Activated CD8-positive, alpha-beta T cell treated with anti-CD3 and anti-CD28 coated beads for 36 hours (primary cell): ENCODE measurements at places on chromosomes 2 and 18. TPM values are rescaled to one million over a fixed set of nuclear protein-coding genes. Genes with fewer than 3 reads are reported as not detected.

DNA sequence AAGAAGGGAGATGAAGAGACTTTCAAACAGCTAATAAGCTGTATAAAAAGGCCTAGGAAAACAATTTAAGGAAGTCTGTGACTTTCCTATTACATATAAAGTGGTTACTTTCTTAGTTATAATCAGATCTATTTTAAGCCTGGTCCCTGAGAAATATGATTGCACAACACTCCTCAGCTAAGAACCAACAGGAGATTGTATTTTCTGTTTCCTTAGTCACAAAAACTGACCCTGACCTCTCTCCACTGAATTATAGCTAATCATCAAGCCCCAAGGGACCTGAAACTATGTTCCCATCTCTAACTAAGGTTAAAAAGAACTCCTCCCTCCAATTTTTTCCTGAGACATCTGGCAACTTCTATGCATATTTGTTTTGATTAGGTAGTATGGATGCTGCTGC lies 106.9 kb downstream of the ROCK1 start:
- DNase-seq = no peak

DNA sequence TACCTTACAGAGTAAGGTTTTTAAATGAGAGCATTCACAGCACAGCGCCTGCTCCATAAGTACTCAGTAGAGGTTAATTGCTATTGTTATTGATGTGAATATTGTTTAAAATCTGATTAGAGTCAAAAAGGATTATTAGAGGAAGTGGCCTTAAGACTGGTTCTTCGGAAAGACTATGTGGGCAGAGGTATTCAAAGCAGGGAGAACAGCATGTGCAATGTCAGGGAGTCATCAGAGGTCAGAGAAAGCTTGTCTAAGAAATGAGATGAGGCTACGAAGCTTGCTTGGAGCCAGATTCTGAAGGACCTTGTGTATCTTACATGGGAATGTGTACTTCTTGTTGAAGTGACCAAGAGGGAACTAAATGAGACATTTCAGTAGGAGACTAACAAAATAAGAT lies 49.8 kb downstream of the PMS1 start:
- DNase-seq = no peak

DNA sequence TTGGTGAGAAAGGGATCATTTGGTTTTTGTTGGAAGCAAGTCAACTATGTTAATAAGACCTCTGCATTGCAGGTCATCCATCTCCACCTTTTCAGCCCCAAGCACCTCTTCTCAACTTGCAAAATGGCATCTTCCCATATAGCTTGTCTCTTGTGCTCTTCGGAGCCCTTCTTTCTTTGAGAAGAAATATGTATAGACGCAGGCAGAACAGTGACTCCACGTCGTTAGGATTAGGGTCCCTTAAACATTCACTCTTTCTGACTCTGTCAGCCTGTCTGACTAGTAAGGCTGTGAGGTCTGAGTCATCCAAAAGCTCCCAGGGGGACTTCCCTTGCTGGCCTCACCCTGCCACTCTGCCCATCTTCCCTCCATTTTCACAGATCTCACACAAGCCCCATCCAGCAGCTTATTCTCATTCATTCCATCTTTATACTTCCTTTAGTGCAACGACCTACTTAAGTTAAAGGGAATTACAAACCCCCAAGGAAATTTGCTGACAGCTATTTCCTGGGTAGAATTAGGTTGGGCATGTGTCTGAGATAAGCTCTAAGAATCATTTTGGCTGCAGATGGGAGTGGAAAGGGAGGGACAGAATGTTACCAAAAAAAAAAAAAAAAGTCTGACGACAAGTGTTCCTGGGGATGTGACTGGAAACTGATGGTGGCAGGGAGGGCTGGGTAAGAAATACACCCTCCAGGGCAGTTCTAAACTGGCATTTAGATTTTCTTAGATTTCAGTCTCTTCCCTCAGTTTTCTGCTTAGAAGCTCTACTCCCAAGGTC lies 37.7 kb upstream of the MEX3C start:
- peak; percentile 72 for DNase-seq

DNA sequence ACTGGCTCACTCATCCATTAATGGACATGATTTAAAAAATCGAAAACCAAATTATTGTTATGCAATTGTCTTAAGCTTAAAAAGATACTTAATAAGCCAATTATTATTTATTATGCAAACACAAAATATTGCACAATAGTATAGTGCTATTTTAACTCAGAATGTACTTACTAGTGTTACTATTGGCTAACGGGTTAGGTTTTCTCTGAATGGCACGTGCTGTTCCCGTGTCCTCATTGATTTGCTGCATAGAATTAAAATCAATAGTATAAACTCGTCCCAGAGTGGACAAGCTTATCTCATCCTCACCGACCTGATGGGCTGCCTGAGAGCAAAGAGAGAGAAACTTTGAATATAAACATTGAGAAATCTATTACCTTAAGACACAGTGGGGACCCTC lies 91.2 kb upstream of the DNER start:
- no peak for DNase-seq

DNA sequence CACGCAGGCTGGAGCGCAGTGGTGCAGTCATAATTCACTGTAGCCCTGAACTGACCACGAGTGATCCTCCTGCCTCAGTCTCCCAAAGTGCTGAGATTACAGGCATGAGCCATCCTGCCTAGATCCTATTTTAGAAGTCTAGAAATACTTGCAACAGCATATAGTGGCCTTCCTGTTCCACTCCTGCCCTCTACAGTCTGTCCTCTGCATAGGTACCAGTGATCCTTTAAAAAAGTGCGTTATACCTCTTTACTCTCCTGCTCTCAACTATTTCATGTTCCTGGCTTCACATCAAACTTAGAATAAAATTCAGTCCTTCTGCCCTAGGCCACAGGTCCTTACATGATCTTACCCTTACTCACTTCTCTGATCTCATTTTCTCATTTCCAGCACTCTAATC lies 6.0 kb downstream of the COMMD1 start:
- DNase-seq = peak; percentile 22

DNA sequence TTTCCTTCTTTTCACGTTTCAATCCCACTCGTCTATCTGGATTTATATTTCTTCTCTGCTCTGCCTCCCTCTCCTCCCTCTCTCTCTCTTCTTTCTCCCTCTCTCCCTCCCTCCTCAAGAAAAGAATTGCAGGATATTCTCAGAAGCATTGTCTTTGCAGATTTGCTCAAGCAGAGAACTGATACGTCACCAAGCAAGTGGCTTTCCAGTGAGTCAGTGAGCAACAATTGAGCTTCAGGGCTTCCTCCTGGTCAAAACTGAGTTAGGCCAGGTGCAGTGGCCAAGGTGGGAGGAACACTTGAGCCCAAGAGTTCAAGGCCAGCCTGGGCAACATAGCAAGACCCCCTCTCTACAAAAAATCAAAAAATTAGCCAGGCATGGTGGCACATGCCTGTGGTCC lies 151.1 kb downstream of the SMAD2 start:
- DNase-seq = no peak

The RAB17 gene
- total RNA-seq = 0.69 TPM

The RESP18 gene
- total RNA-seq = not detected

The RAD51AP2 gene
- not detected for total RNA-seq
